Cardiac ventricle fibroblast (primary cell): ENCODE measurements at places on chromosomes 11 and 22. TPM values are rescaled to one million over a fixed set of nuclear protein-coding genes. Genes with fewer than 3 reads are reported as not detected.

The PRR5L gene
- 9.1 and 13.2 TPM in 2 replicates for total RNA-seq

The MRGPRE gene
- not detected in 2 replicates for total RNA-seq

The JHY gene
- total RNA-seq = 1.6 and 3.0 TPM in 2 replicates

The PPARA gene
- 9.8 and 20.0 TPM in 2 replicates for total RNA-seq

The KRTAP5-10 gene
- not detected in 2 replicates for total RNA-seq

The CCDC15 gene
- total RNA-seq = 0.56 and 0.64 TPM in 2 replicates

The DGCR6 gene
- total RNA-seq = 0.20 TPM in 1 of 2 replicates, not detected in the other

The OR8G1 gene
- not detected in 2 replicates for total RNA-seq

The CBLIF gene
- total RNA-seq = not detected in 2 replicates

The POU2AF1 gene
- not detected in 2 replicates for total RNA-seq

The OR51B5 gene
- total RNA-seq = not detected in 2 replicates

The KIRREL3 gene
- not detected in 2 replicates for total RNA-seq

The KRTAP5-2 gene
- not detected in 2 replicates for total RNA-seq

The GGTLC3 gene
- not detected in 2 replicates for total RNA-seq

The MMP27 gene
- total RNA-seq = not detected in 2 replicates

The UCP3 gene
- 0.50 TPM in 1 of 2 replicates, not detected in the other for total RNA-seq

The MMP11 gene
- total RNA-seq = 6.2 and 8.5 TPM in 2 replicates
